ENCODE measurements at places on chromosomes 3 and 15. TPM values are rescaled to one million over a fixed set of nuclear protein-coding genes. Genes with fewer than 3 reads are reported as not detected.

PRSS50 gene
- not detected for total RNA-seq

CAV3 gene
- total RNA-seq: not detected

UBE2Q2 gene
- total RNA-seq: 70.4 TPM

EHD4 gene
- 18.0 TPM for total RNA-seq

FGF7 gene
- total RNA-seq: 369 TPM

WDR73 gene
- 37.0 TPM for total RNA-seq

SERINC4 gene
- total RNA-seq: under 0.01 TPM

SLC22A13 gene
- total RNA-seq: 0.43 TPM

LDHAL6B gene
- total RNA-seq: not detected

CCDC80 gene
- total RNA-seq: 158 TPM

ATP13A4 gene
- not detected for total RNA-seq

CPEB1 gene
- 7.1 TPM for total RNA-seq

TF gene
- not detected for total RNA-seq

ARPP21 gene
- not detected for total RNA-seq
